AG10803 (cell line): ENCODE measurements at places on chromosomes 2 and 18.

DNA sequence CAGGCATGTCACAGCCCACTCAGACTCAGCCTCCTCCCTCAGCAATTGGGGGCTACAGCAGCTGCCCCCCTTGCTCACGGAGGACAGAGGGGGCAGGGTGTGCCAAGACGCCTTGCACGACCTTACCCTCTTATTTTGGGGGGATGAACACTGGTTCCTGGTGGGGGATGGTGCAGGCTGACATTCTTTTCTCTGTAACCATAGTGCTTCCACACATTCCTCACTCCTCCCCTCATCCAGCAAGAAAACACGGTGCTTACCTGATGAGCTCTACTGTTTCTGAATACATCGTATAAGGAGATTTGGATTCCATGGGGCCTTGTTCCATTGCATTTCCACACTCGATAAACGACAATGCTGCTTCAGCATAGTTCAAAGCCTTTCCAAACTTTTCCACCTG, 75.4 kb upstream of the REV1 start:
- no peak for DNase-seq

- peak; percentile 38 for DNase-seq
These were observed 125.5 kb upstream of the SIX2 start for GRCh38 chr2:45134726-45135125.

- DNase-seq: no peak
These were observed 59.3 kb upstream of the TACR1 start for GRCh38 chr2:75258620-75259019.

DNA sequence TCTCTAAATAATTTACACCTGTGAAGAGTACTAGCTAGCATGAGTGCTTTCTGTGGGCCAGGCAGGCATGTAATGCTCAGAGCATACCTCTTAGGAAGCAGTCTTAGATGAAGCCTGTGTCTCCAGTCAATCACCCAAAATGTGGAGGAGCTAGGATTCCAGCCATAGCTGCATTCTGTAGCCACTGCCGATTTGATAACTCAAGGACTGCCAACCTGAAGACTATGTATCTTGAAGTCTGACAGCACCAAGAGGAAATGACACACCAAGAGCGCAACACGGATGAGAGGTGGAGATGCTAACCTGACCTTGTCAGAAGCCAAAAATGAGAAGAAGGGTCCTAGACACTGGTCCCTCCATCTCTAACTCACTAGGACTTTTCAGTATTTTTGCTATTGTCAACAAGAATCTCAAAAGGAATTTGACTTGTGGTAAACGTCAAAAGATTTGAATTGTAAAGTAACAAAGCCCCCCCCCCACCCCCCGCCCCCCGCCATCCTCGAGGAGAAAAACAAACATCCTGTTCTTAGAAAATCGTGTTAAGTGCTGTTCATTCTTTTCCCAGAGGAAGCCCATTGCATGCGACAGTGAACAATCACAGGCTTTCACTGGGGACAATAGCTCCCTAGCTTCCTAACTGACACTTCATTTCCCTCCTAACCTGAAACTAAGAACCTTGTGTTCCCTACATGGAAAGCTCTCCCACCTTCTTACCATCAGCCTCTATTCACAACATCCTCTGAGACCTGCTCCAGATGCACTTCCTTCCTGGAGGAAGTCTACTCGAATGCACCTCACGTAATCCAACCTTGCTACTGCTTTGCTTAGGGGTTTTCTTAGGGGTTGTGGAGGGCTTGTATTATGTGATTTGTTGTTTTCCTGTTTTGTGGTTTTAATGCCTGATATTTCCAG, 14.7 kb downstream of the CDC42EP3 start:
- no peak for DNase-seq

DNA sequence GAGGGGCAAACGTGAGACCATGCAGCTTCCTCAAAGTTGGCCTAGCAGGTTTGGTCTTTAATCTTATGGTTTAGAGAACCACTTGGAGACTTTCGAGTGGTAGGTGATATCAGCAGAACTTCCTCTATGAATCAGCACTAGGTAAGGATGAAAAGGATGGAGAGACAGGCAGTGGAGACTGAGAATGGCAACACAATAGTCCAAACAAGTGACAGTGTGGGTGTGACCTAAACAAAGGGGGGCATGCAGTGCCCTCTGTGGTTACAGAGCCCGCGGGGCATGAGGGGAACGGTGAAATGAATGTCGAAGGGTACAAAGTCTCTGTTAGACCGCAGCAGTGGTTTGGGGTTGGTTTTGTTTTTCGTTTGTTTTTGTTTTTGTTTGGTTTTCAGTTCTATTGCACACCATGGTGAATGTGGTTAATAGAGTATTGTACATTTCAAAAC, 143.9 kb downstream of the L3MBTL4 start:
- DNase-seq: no peak

DNA sequence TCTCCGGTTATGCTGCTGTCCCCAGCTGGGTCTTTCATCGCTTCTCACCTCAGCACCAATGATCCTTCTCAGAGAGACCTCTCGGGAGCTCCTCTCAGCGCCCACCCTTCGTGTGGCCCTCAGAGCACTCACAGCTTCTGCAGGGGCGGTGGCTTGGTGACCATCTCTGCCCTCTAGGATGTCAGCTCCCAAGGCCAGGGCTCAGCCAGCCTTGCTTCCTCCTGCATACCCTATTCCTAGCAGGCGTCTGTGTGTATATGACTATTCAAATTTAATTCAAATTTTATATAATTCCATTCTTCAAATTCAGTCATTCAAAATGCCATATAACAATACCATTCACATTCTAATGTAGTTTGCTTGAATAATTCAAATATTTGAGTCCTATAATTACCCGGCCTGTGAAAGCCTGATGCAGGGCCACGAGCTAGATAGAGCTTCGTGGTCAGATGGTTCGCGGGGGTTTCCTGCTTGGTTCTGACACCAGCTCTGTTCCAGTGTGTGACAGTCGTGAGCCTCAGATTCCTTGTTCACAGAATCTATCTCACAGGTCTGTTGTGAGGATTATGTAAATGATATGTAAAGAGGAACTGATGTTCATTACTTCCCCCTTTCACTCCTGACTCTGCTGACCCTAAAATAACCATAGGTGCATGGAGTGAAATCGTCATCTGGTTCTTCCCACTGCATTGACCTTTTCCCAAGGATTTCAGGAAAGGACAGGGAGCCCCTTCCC, 94.0 kb upstream of the CNGA3 start:
- no peak for DNase-seq

DNA sequence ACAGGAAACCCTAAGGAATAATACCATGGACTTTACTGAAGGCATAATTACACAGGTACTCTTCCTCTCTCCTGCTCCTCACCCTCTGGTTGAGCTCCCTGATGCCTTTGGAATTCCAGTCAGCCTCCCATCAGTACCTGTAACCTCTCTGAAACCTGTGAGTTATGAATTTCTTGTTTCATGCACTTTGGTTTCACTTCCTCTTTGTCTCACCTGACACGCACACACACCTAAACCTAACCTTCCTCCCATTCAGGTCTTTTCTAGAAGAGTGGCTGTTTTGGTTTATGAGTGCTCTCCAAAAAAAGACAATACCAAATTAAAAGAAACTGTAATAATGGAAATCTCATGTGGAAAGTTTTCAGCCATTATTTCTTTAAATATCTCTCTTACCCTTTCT, 451.3 kb upstream of the VWC2L start:
- DNase-seq: no peak

DNA sequence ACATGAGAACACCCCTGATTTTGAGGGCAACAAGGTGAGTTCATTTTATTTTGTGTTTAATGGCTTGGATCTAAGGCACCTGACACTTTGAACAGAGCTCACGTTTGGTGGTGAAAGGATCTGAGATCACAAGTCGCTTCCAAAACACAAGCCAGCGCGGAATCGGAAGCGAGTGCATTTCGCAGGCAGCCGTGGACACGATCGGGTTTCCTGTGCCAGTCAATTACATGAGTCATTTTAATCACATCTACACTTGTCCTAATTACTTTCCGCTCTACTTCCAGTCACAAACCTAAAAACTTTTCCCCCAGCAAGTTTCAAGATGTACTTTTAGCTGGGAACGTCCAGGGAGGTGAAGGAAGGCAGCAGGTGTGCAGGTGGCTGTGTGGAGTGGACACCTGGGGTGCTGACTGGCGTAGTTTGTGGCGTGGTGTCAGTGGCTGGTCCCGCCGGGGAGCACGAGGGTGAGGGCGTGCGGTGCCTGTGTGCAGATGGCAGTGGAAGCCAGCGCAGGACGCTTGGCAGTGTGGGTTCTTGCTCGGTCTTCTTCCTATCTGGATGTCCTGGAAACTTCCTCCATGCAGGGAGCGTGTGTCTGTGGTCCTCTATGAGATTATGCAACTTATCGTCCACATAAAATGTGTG, 75.6 kb downstream of the DCDC2C start:
- no peak for DNase-seq

GRCh38 chr18:24534271-24534670, 73.8 kb downstream of the HRH4 start:
- peak; percentile 6 for DNase-seq

DNA sequence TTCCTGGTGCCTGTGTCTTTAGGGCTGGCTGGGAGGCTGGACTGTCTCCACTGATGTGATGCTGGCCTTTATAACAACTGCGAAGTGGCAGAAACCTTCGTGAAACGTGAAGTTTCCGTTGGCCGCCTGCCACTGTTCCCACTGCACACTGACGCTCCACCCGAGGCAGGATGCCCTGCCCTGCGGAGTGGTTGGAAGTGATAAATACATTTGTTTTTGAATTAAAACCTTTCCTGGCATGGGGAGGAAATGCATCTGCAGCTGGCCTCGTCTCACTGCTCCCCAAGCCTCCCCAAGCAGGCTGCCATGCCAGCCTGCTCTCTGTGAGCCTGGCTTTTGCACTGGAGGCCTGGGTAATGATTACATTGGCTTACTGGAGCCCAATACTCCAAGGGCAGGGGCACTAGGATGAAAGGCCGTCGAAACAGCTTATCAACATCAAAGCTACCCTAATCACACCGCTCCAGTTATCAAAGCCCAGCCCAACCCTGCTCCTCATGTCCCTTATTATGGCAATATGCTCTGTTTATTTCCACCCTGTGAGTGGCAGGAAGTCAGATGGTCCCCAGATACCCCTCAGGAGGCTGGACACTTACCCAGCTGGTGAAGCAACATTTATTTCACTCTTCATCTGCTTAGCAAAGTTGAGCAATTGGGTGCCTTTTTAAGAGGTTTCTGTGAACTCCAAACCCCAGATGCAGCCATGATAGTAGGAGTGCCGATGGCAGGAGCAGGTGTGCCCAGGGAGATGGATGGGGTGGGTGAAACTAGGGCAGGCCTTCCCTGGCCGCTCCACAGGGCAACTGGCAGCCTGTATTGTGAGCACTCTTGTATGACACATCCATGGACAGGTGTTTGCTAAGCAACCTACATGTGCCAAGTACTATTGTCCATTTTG, 97.4 kb upstream of the ITGA6 start:
- no peak for DNase-seq

DNA sequence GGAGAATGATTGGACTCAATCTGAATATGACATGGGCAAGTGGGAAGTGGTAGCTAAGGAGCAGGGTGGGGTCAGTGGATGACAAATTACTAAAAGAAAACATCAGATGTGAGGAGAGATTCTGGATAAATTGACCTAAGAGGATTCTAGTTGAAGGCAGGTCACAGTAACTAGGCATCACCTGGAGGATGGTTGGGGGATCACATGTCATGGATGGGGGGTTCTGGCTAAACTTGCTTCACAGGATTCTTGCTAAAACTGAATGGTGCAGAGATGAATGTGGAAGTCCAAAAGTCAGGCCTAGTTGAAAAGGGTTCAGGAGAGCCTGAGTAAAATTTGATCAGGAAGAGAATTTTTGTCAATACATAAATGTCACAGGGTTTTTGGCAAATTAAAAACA, 18.3 kb downstream of the CLHC1 start:
- DNase-seq: no peak

GRCh38 chr2:201344663-201345366, 12.3 kb downstream of the FLACC1 start:
- no peak for DNase-seq
